Activated CD8-positive, alpha-beta memory T cell treated with anti-CD3 and anti-CD28 coated beads for 1 hour (primary cell): ENCODE measurements at places on chromosomes 7 and 10.

- DNase-seq, result no peak
These were observed 9.0 kb upstream of the STARD3NL start for GRCh38 chr7:38168890-38169570.

- no peak for DNase-seq
These were observed 73.2 kb downstream of the AP3M1 start for GRCh38 chr10:74077416-74077815.

DNA sequence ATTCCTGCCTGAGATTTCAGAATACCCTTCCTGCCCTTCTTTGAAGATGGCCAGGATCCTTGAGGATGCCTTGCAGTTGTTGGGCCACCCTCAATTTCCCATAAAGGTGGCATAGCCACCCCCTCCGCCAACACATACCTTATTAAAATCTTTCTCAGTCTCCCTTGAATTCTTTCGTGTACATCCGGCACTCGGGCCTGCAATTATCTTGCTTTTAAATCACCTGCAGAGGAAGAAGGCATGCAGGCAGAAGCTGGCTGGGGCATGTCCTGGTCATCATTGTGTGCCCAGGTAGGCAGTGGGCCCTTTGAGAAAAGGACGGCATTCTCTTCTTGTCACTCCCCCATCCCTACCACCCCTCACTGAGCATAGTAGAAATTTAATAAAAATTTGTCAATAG, 189.5 kb upstream of the LYZL1 start:
- DNase-seq, result no peak

- DNase-seq, result no peak
These were observed 40.1 kb downstream of the KCNH2 start for GRCh38 chr7:150937848-150938561.

- DNase-seq, result no peak
These were observed 3.7 kb downstream of the GCC1 start for GRCh38 chr7:127581716-127582115.

DNA sequence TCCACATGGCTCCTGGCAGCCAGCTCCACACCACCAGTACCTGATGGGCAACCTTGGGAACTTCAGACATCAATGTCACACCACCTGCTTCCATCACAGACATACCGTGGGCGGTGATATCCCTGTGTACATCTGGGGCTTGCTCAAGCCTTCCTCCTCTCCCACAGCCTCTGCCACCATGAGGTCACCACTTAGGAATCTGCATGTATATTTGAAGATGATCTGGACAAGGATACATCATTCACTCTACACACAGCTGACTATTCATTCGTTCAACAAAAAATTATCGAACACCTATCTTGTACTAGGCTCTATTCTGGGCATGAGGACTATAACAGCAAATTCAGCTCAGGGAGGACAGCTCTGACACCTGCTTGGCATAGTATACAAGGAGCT, 6.8 kb downstream of the DLG5 start:
- no peak for DNase-seq

- DNase-seq, result no peak
These were observed 56.1 kb upstream of the ELN start for GRCh38 chr7:73971704-73972341.

- DNase-seq, result no peak
These were observed 127.2 kb downstream of the CELF2 start for GRCh38 chr10:11144626-11145494.

GRCh38 chr7:121076350-121077164, 88.0 kb downstream of the CPED1 start:
- DNase-seq, result no peak

DNA sequence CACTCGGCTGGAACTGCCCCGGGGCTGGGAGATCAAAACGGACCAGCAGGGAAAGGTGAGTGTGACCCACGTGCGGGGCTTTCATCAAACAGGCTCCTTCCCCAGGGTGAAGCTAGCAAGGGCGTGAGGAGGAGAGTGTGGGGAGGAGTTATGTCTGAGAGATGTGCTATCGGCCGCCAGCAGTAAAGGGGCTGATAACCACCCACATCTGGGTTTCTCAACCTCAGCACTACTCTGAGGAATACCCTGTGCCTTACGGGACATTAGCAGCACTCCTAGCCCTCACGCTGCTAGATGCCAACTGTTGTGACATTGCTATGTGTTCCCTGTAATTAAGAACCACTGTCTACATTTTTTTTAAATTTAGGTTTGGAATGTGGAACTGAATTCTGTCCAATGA, 113.9 kb upstream of the STK17A start:
- DNase-seq, result no peak

GRCh38 chr10:7117806-7118674, 292.8 kb downstream of the SFMBT2 start:
- DNase-seq, result no peak

GRCh38 chr7:157438121-157439025, 101.6 kb downstream of the DNAJB6 start:
- DNase-seq, result no peak

DNA sequence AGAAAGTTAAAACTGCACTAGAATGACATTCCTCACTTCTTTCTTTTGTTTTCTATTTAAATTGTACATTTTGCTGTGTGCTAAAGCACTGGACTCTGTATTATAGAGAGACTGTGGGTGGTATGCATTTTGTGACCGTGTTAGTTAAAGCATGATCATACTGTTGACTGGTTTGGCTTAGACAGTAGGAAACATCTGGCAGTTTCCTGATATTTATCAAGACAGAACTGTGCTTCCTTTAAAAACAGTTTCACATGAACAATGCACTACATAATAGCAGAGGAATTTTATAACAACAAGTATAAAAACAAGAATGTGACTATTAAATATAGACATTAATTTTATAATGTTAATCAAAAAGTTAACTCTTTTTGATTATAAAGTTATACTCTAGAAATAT, 23.1 kb downstream of the GNG11 start:
- no peak for DNase-seq

DNA sequence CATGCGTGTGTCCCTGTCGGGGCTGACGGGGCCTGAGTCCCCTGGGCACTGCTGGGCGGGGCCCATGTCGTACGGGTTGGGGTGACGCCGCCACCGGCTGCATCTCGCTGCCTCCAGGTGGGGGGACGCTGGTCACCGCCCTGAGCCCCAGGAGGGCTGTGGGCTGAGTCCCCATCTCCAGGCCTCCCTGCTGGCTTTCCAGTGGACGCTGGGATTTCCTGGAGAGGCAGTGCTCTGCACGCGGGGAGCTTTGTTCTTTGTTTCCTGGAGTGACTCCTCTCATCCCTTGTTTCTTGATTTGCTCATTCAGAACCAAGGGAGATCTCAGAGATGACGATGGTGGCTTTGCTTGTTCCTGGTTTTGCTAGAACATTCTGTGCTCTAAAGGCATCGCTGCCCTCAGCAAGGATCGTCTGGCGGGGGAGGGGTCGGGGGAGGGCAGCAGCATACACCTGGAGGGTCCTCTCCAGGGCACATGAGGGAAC, 21.0 kb downstream of the PWWP2B start:
- no peak for DNase-seq

GRCh38 chr10:114962441-114962840, 24.4 kb downstream of the TRUB1 start:
- no peak for DNase-seq

- DNase-seq, result no peak
These were observed 107.2 kb downstream of the EPC1 start for GRCh38 chr10:32239769-32240168.

- no peak for DNase-seq
These were observed 89.1 kb upstream of the KCNMA1 start for GRCh38 chr10:77726732-77727131.

- DNase-seq, result no peak
These were observed 111.6 kb upstream of the PTPRZ1 start for GRCh38 chr7:121761399-121761798.

DNA sequence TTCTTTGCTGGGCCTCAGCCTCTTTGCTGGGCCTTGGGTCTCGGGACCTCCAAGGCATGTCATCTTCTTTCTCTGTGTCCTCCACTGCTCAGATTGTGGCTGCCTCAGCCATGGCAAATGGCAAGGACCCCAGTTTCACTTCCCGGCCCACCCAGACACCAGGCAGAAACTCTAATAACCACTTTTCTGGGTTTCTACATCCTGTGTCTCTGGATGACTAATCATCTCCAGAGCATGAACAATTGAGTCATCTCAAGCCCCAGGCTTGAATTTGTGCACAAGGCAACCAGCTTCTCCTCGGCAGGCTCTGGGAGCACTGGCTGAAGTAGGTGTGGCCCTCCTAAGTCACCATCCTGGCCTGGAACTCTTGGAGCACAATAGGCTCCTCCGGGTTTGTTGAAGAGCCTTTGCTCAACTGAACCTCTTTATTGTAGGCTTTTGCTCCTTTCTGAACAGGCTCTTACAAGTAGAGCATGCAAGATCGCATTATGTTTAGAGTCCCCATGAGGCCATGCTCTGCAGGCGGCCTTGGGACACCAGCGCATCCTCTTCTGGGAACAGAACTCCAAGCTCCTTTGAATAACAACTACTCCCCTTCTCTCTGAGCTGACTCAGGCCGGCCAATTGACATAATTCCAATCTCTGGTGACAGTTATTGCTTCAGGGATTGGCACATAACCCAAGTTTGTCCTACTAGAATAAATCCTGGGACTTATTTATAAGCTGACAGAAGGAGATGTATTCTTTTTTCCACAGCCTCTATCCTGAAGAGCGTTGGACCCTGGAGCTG, 218.1 kb downstream of the WDR11 start:
- DNase-seq, result no peak

DNA sequence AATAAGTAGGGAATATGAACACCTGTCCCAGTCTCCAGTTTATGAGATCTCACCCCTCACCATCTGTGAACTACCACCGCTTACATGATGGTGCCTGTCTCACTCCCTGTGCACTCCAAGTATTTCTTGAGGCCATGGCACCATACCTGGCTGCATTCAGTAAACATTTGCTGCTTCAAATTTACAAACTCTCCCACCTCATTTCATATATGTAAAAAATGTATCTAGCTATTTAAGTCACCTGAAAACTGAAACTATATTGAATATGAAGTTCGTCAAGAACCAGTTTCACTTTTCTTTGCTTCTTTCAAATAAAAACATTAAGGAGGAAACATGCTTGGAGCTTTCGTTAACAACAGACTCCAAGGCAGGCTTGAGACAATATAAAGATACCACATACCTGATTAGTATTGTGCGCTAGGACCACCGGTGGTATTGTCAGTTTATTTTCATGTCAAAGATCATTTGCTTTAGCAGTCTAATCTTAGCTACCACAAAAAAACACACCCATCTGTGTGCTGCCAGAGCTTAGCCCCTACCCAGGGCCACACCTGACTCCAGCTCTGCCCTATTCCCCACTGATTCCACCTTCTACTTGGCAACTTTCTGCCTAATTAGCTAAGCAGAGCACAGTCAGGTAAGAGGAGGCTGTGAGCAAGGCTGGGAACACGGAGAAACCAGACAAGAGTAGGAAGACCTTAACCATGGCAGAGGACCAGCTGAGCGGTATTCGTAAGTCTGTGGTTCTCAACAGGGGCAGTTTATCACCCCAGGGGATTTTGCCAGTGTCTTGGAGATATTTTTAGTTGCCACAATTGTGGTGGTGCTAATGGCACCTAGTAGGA, 92.0 kb downstream of the ZFAND4 start:
- no peak for DNase-seq

GRCh38 chr7:94971051-94971867, 63.9 kb downstream of the PPP1R9A start:
- DNase-seq, result no peak

DNA sequence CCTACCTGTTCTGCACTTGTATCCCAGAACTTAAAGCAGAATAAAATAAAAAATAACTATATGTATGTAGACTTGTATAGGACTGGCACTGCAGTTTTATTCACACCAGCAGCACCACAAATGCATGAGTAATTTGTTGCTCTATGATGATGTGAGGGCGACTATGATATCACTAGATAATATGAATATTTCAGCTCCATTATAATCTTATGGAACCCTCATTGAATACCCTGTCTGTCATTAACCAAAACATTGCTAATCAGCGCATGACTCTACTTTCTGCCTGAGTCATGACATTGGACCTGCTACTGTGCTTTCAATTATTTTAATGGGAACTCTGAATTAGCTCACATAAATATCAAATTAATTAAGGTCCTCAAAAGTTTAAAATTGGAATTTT, 129.4 kb upstream of the RHOBTB1 start:
- DNase-seq, result no peak

DNA sequence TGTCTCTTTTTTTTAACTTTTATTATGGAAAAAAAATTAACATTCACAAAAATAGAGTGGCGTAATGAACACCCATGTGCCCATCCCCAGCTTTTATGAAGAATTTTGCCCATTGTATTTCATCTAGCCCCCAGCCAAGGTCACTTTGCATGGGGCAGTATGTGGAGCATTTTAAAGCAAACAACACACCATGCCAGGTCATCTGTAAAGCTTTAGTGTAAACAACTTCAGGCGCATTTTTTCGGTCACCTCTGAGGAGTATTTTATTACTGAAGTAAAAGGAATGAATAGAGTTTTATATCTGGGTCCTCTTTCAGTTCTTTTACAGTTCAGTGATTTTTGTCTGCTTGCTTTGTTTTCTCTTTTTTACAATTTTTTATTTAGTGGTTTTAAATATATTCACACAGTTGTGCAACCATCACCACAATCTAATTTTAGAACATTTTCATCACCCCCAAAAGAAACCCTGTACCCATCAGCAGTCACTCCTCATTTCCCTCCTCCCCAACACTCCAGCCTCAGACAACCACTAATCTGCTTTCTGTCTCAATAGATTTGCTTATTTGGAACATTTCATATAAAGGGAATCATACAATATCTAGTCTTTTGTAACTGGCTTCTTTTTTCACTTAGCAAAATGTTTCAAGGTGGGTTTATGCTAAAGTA, 87.9 kb downstream of the SLC37A3 start:
- no peak for DNase-seq

DNA sequence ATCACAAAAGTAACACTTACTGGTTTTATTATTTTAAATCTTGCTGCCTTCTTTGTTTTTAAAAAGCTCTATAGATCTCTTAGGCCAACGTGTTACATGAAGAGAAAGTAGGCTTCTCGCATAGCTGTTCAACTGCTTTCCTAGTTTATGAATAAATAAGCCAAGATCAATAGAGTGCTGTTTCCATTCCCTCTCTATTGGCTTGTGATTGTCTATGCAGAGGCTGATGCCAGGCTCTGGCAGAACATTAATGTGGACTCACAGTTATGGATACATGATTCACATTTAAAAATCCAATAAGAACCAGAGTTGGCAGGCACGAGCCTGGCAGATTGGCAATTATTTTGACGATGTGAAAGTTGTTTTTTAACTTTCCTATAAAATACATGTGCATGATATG, 137.5 kb downstream of the GNAT3 start:
- no peak for DNase-seq

- no peak for DNase-seq
These were observed 46.8 kb upstream of the SLC29A3 start for GRCh38 chr10:71272056-71272771.

- no peak for DNase-seq
These were observed 43.2 kb upstream of the USP6NL start for GRCh38 chr10:11654659-11655058.

DNA sequence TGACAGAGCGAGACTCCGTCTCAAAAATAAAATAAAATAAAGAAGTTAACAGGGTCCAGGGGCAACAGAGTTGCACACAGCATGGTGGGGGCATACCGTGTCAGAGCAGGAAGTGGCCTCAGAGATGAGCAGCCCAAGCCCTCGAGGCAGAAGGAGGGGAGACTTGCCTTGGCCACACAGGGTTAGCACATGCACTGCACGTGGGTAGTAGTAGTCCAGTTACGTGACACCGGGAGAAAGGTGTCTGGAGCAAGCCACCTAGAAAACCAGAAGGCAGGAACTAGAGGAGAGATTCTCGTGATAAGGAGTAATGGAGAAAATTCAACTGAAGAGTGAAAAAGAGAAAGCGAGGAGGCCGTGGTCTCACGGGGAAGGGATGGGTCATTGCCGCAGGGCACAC, 9.8 kb upstream of the DENND2A start:
- DNase-seq, result no peak

GRCh38 chr10:30576641-30577040, 52.9 kb downstream of the LYZL2 start:
- DNase-seq, result no peak
